ENCODE measurements at places on chromosomes 16 and 17.

DNA sequence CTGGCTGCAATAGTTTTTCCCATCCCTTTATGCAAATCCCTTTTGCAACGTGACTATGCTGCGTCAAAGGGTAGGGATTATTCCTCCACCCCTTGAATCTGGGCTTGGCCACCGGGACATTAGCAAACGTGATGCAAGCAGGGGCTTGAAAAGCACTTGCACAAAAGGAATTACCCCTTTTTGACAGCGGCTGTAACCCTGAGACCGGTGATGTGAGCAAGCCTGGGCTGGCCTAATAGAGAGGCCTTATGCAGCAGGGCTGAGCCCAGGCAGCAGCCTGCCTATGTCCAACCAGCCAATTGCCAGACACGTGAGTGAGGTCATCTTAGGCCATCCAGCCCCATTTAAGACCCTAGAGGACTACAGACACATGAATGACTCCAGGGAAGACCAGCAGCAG, 30.4 kb upstream of the PAFAH1B1 start:
- DNase-seq = no peak

DNA sequence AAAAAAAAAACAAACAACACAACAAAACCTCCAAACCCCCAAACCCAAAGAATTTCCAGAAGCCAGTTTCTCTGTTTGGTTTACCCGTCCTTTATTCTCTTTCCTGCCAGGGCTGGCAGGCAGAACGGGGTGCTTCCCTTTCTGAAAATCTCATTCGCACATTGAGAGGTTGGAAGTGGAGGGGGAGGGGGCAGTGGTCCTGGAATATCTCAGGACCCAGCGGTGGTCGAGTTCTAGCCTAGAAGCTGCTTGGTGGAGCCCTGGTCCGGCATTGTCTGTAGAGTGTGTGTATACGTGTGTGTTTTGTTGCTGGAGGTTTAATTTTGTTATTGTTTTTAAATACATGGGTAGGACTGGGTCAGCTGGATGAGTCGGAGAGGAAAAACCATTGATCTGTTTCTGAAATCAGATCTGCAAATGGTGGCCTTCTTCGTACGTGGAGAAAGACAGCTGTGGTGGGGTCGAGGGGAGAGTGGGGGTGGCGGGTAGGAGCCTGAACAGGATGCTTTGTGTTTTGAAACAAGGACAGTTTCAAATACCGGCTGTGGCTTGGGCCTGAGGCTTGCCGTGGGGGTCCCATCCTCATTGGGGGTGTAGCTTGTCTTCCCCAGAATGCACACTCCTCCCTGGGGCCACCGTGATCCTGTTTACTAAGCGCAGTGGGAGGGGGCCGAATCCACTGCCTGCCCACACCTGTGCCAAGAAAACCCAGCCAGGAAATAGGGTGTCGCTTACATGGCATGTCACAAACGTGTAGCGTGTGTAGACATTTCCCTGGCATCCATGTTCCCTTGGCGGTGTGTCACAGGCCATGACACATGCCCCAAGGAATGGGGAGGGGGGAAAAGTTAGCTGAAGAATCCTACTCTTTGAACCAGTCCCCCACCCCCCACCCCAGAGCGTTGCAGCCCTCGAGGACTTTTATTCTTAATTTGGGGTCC, 1.6 kb downstream of the CMIP start:
- peak; percentile 35 for DNase-seq

GRCh38 chr17:76091526-76092286, 11.9 kb downstream of the EXOC7 start:
- DNase-seq = no peak

GRCh38 chr16:1863681-1864460, 8.1 kb downstream of the MEIOB start:
- DNase-seq = peak; percentile 62

DNA sequence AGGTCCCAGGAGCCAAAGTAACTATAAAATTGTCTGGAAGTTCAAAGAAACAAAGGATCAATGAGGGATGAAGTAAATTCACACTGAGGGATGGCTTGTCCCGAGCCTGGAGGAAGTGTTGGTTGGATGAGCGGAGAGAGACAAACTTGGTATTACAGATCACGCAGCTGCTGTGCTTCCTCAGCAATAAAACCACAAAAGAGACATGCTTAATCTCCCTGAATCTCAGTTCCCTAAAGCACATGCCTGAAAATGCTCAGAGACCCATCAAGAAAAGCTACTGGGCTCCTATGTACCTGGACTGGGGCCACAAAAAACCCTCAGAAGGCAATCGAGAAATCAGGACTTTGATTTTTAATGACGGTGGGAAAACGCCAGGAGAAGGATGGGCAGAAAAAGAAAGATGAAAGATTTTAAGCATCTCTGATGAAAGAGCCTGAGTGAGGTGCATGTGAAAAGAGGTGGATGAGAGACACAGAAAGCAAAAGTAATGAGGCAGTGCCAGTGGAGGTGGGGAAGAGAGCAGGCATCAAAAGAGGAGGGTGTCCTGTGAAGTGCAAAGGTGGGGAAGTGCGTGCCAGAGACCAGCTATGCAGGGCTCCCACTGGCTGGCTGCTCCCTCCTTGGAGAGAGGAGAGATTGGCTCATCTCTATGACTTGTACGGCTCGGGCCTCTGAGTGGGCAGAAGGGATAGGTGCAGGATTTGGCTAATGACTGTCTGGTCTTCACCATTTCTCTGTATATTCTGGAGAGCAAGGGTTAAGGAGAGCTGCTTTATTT, 143.7 kb downstream of the ABCC12 start:
- peak; percentile 39 for DNase-seq

DNA sequence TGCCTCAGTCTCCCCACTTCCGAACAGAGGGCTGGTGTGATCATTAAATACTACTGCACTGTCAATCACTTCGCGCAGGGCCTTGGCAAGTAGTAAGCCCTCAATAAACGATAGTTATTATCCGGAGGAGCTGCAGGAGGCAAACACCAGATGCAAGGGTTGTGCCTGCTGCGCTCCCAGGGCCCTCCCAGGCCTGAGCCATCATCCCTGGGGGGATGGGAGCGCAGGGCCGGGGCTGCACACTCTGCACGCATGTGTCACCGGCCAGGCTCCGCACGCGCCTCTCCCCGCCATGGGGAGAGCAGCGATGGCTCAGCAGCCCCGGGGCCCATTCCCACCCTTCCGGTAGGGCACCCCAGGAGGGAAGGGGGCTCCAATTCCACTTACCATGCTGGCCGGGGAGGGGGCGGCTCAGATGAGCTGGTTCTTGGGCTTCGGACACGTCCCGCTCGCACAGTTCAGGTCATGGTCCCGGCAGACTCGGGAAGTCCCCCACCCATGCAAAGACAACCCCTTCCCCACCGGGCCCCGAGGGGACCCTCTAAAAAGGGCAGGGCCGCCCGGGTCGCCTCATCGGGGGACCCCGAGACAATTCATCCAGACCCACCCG, 681 bp downstream of the XPO6 start:
- peak; percentile 54 for DNase-seq

- DNase-seq = no peak
Measured at GRCh38 chr17:68853439-68853838, 101.8 kb downstream of the ABCA8 start.

GRCh38 chr16:1762196-1762878, 9.0 kb downstream of the NME3 start:
- peak; percentile 31 for DNase-seq

DNA sequence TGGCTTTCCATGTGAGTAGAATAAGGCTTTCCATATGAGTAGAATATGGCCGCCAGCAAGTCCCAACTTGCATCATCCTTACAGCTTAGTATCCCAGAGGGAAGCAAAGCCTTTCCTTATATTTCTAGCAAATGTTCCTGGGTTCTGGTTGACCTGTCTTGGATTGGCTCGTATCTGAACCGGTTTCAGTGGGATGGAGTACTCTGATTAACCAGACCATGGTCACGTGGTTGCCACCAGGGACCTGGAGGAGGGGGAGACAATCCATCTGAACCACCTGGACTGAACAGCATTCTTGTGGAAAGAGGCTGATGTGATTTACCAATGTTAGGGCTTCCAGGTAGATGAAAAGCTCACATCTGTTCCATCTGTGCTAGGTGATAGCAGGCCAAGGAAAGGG, 89.0 kb downstream of the SHISA6 start:
- no peak for DNase-seq

GRCh38 chr16:56242740-56243139, 51.5 kb downstream of the GNAO1 start:
- no peak for DNase-seq

DNA sequence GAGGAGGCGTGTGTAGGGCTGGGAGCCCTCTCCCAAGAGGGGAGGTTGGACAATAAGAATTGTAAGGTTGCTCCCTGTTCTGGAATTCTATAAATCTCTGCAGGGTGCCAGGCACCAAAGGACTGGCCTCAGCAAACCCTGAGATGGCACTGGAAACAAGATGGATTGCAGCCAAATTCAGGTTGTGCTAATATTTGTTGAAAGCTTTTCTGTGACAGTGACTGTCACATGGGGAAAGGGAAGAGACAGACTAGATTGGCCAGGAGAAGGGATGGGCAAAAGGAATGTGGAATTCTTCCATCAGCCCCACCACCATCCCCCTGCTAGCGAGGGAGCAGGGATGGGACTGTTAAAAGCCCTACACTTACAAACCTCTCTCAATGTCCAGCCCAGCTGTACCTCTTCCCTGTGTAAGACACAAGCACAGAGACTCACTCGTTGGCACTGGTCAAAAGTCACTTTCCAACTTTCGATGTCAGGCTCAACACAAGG, 62.4 kb downstream of the SOX9 start:
- no peak for DNase-seq

GRCh38 chr17:28719021-28719433, 758 bp upstream of the RPL23A start:
- no peak for DNase-seq

DNA sequence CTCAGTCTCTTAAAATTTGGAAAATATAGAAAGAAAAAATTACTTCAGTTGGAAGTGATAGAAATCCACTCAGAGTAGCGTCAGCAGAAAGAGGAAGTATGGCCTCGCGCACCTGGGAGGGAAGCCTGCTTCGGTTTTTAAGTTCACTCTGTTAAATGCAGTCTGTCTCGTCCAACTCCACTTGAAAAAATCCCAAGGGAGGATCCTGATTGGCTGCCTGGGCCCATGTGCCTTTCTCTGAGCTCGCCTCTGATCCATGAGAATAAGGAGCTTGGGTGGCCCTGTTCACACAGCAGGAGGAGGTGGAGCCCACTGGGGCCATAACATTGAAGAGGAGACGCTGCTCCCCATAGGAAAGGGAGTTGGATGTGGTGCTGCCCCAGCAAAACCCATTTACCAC, 40.7 kb downstream of the DNAJA2 start:
- DNase-seq = peak; percentile 79

GRCh38 chr17:59897090-59897489, 4.2 kb downstream of the RPS6KB1 start:
- DNase-seq = no peak

GRCh38 chr16:22665803-22666202, 148.2 kb upstream of the HS3ST2 start:
- no peak for DNase-seq

- DNase-seq = no peak
Measured at GRCh38 chr17:68973098-68973846, 18.1 kb upstream of the ABCA8 start.

All from NAMALWA (cell line).